ENCODE measurements at places on chromosomes 11 and 22.

DNA sequence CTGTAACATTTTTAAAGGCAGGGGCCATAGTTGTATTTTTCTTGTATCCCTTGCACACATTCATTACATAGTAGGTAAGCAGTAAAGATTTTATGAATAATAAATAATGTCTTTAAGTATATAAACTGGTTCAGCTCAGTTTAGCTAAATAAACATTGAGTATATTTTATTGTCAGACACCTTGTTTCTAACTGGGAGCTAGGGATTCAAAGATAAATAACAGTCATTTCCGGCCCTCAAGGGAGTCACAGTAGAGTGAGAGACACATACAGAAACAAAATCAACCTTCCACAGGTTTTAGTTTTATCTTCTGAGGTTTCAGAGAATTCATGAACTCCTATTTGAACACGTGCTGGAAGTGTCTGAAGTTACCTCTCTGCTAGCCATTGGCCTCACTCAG lies 760.2 kb downstream of the DLG2 start:
- no peak for DNase-seq

DNA sequence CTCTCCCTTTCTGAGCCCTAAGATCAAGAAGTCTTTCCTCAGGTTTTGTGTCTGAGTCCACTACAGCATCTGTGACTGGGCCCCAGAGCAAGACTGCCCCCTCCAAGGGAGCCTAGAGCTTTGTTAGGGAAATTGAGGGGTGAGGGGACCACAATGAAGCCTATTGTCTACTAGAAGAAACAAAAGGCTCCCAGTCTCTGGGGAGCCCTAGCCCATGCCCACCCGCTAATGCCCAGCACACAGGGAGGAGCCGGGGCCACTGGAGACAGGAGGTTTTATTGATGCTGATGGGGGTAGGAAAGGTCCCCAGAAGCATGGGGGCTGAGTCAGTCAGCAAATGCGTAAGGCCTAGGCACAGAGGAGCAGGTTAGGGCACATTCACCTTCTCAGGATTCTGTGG lies 14.0 kb downstream of the RHOG start:
- no peak for DNase-seq

- DNase-seq, result no peak
These were observed 74.0 kb upstream of the TCF20 start for GRCh38 chr22:42344361-42344905.

GRCh38 chr11:112770033-112770432 lies 191.2 kb upstream of the NCAM1 start:
- DNase-seq, result no peak

GRCh38 chr11:12241401-12241800 lies 131.0 kb downstream of the MICAL2 start:
- DNase-seq, result no peak

DNA sequence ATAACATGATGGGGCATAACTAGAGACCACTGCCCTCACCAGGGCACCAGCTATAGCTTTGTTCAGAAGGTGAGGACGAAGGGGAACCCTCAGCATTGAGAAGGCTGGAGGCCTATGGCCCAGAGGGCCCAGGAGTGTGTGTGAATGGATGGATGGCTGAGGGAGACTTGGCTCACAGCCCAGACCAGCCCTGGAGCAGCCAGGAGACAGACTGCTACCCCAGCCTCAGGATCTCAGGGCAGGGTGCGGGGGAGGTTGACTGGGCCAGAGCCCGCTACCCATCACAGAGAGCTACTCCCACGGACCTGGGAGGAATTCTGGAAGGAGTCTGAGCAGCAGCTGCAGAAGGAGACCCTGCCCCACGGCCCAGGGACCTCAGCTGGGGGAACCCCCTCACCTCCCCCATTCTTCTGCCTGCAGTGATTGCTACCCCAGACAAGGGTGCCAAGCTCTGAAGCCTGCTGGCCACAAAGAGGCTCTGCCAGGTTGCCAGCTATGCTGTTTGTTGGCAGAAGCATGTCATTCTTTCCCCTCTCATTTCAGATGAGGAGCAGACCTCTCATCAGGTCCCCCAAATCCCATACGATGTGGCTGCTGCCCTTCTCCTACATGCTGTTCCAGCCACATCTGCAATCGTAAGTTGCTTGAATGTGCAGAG lies 5.4 kb upstream of the CSDC2 start:
- no peak for DNase-seq

- no peak for DNase-seq
These were observed 90.7 kb downstream of the SNX19 start for GRCh38 chr11:130825561-130825960.

- DNase-seq, result peak; percentile 4
These were observed 680.9 kb upstream of the ANO5 start for GRCh38 chr11:21511835-21512440.

Measured in stimulated activated naive CD8-positive, alpha-beta T cell treated with anti-CD3 and anti-CD28 coated beads, Interleukin-15, amount 100 ng/mL, for 72 hours (primary cell).